ENCODE measurements at places on chromosomes 1 and 21. TPM values are rescaled to one million over a fixed set of nuclear protein-coding genes. Genes with fewer than 3 reads are reported as not detected.

DNA sequence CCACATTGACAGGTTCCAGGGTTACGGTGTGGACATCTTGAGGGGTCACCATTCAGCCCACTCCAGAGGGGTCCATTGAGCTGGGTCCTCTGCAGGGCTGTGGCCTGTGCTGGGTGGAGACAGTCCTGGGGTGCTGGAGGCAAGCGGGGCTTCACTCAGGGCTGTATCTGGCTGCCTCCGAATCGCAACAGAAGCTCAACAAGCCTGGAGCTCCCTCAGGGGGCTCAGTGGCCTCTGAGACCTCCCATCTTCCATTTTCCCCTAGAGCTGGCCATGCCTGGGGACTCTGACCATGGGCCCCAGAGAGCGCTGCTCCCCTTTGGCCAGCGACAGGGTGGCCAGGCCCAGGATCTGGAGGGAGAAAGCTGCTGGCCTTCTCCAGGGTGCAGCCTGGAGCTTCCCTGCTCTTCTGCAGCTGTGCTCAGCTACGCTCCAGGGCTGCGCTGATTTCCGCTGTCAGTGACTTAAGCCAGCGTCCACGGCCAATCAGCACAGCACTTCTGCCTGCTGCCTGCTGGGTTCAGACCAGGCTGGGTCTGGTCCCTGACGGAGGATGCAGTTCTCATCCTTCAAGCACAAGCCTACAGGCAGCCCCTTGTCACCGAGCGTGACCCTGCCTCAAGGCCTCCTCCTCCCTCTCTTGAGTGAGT is 45.0 kb upstream of the ADARB1 start:
- DNase-seq = no peak

DNA sequence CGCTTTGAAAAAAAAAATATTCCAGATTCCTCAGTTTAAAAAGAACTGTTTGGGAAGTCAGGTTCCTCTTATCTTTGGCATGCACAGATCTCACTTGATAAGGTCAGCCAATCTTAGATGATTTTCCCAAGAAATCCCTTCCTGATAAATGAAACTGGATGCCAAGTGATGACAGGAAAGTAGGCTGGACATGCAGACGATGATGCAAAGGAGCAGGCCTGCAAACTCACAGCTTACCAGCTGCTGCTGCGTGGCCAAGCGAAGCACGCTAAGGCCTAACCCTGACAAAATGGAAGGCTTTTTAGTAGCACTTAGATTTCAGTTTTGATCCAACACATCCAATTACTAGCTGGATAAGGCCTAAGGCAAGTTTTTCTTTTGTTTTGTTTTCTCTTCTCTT is 10.1 kb downstream of the TADA1 start:
- no peak for DNase-seq

Gene SPRR2E
- not detected for polyA plus RNA-seq

Gene AQP10
- not detected for polyA plus RNA-seq

Gene CDK18
- 0.45 TPM for polyA plus RNA-seq

Gene ATAD3C
- 0.20 TPM for polyA plus RNA-seq
